ENCODE measurements at places on chromosomes 1 and 21. TPM values are rescaled to one million over a fixed set of nuclear protein-coding genes. Genes with fewer than 3 reads are reported as not detected.
A peak's percentile ranks its signal among the peaks of the same experiment; 100 is the strongest.

MXRA8 gene
- total RNA-seq, result 68.9 TPM

PPIAL4G gene
- 0.20 TPM for total RNA-seq

CCDC30 gene
- 21.4 TPM for total RNA-seq

ZBTB8A gene
- 8.4 TPM for total RNA-seq

WNT2B gene
- 6.3 TPM for total RNA-seq

MFSD2A gene
- 57.2 TPM for total RNA-seq

TMCC2 gene
- total RNA-seq, result 27.0 TPM

GIPC2 gene
- total RNA-seq, result 2.4 TPM

DNA sequence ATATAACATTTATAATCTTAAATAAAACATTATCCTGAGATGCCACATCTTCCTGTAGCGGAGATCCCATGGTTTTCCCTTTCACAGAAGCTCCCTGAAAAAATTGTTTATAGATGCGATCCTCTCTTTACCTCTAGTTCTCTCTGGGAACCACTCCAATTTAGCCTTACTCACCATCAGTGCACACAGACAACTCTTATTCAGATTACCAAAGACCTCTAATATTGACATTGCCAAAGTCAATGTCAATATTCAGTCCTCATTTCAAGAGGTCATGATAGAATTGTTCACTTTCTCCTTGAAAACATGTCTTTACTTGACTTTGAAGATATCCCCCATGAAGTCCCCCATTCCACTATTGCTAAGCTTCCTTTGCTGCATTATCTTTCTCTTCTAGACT, 248.8 kb downstream of the CTH start:
- H3K36me3 ChIP-seq, result no peaks in the 10 kb centered on the region
- H3K27ac ChIP-seq, result no peak overlapping the region
- no peak overlapping the region for H3K4me3 ChIP-seq
- H3K27me3 ChIP-seq, result no peaks in the 10 kb centered on the region
- no peak for DNase-seq

GRCh38 chr21:27035791-27036190, 68.9 kb upstream of the ADAMTS5 start:
- no peaks in the 10 kb centered on the region for H3K27me3 ChIP-seq
- H3K36me3 ChIP-seq, result no peaks in the 10 kb centered on the region
- DNase-seq, result no peak
- no peaks in the 10 kb centered on the region for H3K4me1 ChIP-seq
- H3K4me3 ChIP-seq, result no peak overlapping the region

DNA sequence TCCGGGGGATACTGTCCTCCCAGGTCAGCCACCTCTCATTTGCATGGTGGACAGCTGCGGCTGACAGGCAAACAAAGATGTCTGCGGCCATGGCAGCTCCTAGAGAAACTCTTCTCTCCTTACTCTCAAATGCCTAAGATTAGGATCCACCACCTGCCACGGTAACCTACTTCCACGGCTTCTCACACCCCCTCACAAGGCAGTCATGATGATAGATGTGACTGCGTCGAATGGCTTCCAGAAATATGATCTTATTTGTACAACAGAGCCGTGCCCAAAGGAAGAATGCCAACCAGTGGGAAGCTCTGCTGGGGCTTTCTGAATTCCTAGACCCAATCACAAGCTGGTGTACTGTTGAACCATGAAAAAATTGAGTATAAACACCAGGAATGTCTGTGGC, 73.4 kb downstream of the BACE2 start:
- H3K36me3 ChIP-seq, result peaks cover 6% of the 10 kb centered on the region
- no peaks in the 10 kb centered on the region for H3K27me3 ChIP-seq
- DNase-seq, result no peak
- H3K4me3 ChIP-seq, result no peak overlapping the region
- H3K4me1 ChIP-seq, result no peaks in the 10 kb centered on the region

DNA sequence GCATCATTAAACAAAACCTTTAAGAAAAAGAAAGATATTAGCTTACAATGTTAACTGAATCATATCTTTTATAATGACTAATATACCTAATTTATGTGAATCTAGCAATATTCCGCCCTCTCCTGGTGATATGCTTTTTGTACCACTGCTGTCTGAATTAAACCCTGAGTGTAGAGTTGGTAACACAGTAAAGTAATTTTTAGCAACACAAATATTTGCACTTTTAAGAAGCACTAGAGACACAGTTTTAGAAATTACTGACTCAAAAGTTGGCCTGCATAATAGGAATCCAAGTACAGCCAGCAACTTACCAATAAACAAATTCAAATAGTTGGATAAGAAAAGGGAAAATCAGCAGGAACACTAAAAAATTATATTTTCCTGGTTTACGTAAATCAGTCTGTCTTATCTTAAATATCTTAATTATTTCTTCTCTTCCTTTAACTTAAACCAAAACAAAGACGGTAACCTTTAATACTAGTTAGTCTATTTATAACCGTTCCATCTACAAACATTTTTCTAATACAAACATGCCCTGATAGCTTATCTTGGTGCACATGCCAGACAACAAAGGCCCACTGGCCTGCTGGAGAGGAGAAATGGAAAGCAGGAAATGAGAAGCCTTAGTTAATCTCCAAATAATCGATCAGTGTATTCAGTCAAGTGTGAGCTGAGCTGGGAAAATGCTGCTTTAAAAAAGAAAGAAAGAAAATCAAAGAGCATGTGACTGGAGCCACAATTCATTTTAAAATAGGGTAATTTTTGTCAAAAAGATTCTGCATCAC, 246.0 kb downstream of the RERE start:
- DNase-seq, result peak; percentile 84
- H3K27ac ChIP-seq, result no peak overlapping the region
- H3K4me1 ChIP-seq, result peaks cover 12% of the 10 kb centered on the region
- H3K4me3 ChIP-seq, result no peak overlapping the region
- H3K27me3 ChIP-seq, result no peaks in the 10 kb centered on the region

DNA sequence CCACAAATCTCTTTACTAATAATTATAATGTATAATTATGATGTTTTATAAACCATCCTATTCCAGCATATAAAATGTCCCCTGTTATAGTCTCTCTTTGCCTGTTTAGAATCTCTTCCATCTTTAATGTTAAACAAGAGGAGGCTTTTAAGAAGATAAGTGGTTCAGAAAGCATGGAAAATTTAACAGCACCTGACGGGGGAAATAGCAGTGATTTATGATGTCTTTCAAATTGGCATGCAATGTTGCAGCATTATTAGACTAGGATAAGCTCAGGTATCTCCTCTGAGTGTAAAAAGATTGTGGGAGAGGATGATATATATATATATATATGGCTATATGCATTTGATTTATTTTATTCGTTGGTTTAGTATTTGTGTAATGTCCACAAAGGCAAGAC, 24.4 kb downstream of the GIPC2 start:
- peaks cover 3% of the 10 kb centered on the region for H3K27me3 ChIP-seq
- H3K4me1 ChIP-seq, result no peaks in the 10 kb centered on the region
- no peak overlapping the region for H3K27ac ChIP-seq
- H3K36me3 ChIP-seq, result no peaks in the 10 kb centered on the region

DNA sequence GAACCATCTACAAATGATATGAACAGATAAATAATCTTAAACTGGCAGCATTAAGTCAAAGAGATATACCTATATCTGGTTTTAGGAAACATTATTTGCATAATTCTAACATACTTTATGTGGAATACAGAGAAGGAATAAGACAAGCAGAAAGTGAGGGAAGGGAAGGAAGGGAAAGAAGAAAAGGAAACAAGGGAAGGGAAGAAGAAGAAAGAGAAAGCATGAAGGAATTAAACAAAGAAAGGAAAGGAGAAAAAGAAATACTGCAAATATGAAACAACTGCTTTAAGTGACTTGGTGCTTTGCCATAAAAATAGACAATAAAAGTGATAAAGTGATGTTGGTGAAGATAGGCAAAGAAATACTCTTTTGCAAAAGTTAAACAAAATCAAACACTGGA, 20.1 kb downstream of the SCMH1 start:
- H3K4me3 ChIP-seq, result no peak overlapping the region
- DNase-seq, result no peak
- no peaks in the 10 kb centered on the region for H3K36me3 ChIP-seq
- H3K27ac ChIP-seq, result no peak overlapping the region

- no peak overlapping the region for H3K4me3 ChIP-seq
- H3K4me1 ChIP-seq, result peaks cover 15% of the 10 kb centered on the region
- H3K27ac ChIP-seq, result no peak overlapping the region
- DNase-seq, result no peak
Measured at GRCh38 chr1:44024903-44025525, 6.2 kb downstream of the SLC6A9 start.

- DNase-seq, result no peak
- no peak overlapping the region for H3K4me3 ChIP-seq
- no peaks in the 10 kb centered on the region for H3K4me1 ChIP-seq
- H3K36me3 ChIP-seq, result no peaks in the 10 kb centered on the region
- no peak overlapping the region for H3K27ac ChIP-seq
- H3K27me3 ChIP-seq, result peaks cover 22% of the 10 kb centered on the region
Measured at GRCh38 chr1:83996191-83996590, 2.7 kb downstream of the TTLL7 start.

DNA sequence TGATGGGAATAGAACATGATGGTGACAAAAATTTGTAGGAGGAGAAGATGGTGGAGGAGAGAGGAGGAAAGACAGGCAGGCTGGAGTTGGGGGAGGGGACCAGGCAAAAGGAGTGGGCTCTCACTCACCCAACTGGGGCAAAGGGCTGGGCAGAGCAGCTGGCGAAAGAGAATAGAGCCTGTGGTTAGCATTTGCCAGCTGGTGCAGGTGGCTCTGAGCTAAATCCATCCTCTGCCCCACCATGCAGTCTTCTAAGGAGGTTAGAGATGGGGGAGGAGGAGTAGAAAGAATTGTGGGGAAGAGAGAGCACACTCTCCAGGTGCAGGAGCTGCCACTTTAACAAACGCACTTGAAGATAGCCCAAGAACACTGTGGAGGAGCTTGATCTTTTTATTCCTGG, 27.6 kb upstream of the SLAMF1 start:
- DNase-seq, result no peak
- H3K4me1 ChIP-seq, result no peaks in the 10 kb centered on the region
- H3K4me3 ChIP-seq, result no peak overlapping the region
- no peaks in the 10 kb centered on the region for H3K27me3 ChIP-seq
- no peaks in the 10 kb centered on the region for H3K36me3 ChIP-seq
- H3K27ac ChIP-seq, result no peak overlapping the region

GRCh38 chr1:3215198-3216014, 146.4 kb downstream of the PRDM16 start:
- no peak overlapping the region for H3K27ac ChIP-seq
- H3K4me1 ChIP-seq, result peaks cover 36% of the 10 kb centered on the region
- no peak for DNase-seq
- H3K36me3 ChIP-seq, result no peaks in the 10 kb centered on the region

DNA sequence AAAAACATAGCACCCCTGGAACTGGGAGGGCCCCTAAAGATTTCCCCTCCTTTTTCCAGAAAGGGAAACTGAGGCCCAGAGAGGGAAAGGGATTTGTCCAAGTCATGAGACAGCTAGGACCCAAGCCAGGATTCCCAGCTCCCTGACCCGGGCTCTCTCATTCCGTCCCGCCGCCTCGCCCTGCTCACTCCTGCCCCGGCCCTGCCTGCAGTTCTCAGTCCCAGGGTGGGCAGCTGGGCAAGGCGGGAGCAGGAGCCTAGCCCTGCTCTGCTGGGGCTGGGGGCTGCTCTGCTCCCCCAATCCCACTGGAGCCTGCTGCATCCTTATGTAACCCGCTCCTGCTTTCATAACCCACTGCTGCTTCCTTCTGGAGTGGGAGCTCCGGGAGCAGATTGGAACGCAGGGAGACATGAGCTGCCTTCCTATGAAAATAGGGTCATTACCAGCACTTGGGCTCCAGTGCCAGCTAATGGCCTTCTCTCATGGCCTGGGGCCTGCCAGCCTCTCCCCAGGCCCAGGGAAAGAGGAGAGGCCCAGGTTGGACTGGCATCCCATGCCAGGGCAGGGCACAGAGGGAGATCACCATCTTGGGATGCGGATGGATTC, 84.5 kb downstream of the CAMK2N1 start:
- H3K36me3 ChIP-seq, result no peaks in the 10 kb centered on the region
- DNase-seq, result no peak
- H3K27me3 ChIP-seq, result no peaks in the 10 kb centered on the region
- H3K4me3 ChIP-seq, result no peak overlapping the region

- no peaks in the 10 kb centered on the region for H3K4me1 ChIP-seq
- DNase-seq, result no peak
- H3K27ac ChIP-seq, result no peak overlapping the region
- H3K27me3 ChIP-seq, result no peaks in the 10 kb centered on the region
- H3K36me3 ChIP-seq, result no peaks in the 10 kb centered on the region
- no peak overlapping the region for H3K4me3 ChIP-seq
Measured at GRCh38 chr1:168386492-168386891, 105.8 kb downstream of the TBX19 start.

- no peak overlapping the region for H3K4me3 ChIP-seq
- peaks cover 17% of the 10 kb centered on the region for H3K4me1 ChIP-seq
- DNase-seq, result no peak
- peak overlapping the region; percentile 90 for H3K27ac ChIP-seq
- H3K36me3 ChIP-seq, result no peaks in the 10 kb centered on the region
- no peaks in the 10 kb centered on the region for H3K27me3 ChIP-seq
Measured at GRCh38 chr1:67749844-67750690, 65.1 kb downstream of the GADD45A start.

- H3K27me3 ChIP-seq, result no peaks in the 10 kb centered on the region
- no peak for DNase-seq
Measured at GRCh38 chr1:76666499-76666898, 200.8 kb upstream of the ST6GALNAC5 start.

GRCh38 chr21:44405948-44406872, 49.1 kb upstream of the LRRC3 start:
- no peak overlapping the region for H3K27ac ChIP-seq
- no peaks in the 10 kb centered on the region for H3K4me1 ChIP-seq
- H3K36me3 ChIP-seq, result no peaks in the 10 kb centered on the region
- H3K4me3 ChIP-seq, result no peak overlapping the region
- H3K27me3 ChIP-seq, result no peaks in the 10 kb centered on the region

All from lung (tissue), 17 donors.